ENCODE measurements at places on chromosomes 2 and 18. TPM values are rescaled to one million over a fixed set of nuclear protein-coding genes. Genes with fewer than 3 reads are reported as not detected.

Gene ARHGEF4
- 10.2 TPM for total RNA-seq

Gene SERPINB11
- total RNA-seq = not detected

DNA sequence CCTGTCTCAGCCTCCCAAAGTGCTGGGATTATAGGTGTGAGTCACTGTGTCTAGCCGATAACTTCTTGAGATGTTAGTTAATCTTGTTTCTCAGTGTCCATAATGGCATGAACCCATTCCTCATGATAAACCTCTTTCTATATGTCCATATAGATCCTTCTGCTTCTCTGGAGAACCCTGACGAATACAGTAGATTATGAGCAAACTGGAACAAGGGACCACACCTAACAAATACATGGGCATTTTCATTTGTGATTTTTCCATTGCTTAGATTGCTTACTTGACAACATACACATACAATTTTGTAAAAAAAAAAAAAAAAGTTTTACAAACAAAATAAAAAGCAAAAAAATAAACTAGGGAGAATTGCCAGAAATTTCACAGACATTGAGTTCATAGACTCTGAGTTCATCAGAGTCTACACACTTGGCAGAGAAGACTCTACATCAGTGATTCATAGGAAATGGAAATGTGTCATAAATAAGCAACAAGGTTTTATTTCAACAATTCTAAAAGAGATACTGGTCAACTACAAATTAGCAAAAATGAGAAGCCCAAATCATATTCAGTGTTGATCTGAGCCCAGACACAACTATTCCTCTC lies 96.7 kb downstream of the GALR1 start:
- no peak for DNase-seq

DNA sequence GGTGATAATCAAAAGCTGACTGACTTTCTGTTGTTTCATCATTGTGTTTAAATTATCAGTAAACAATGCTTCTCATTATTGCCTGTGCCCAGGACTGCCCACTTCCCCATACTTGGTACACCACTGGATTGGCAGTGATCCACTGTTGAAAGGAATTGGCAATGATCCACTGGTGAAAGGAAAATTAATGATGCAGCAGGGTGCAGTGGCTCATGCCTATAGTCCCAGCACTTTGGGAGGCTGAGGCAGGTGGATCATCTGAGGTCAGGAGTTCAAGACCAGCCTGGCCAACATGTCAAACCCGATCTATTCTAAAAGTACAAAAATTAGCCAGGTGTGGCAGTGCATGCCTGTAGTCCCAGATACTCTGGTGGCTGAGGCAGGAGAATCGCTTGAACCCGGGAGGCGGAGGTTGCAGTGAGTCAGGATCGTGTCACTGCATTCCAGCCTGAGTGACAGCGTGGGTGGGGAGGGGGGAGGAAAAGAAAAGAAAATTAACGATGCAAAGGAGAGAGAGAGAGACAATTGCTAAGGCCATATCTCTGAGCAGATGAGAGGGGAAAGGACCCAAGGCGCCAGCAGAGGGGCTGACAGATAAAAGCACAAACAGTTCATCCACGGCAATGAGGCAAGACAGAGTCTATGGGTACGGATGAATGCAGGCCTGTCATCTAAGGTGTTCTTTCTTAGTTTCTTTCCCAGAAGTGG lies 10.2 kb upstream of the GTF2A1L start:
- DNase-seq = no peak

- no peak for DNase-seq
These were observed 268.3 kb upstream of the NETO1 start for GRCh38 chr18:73136134-73136533.

All from naive thymus-derived CD8-positive, alpha-beta T cell (primary cell).